ENCODE measurements at places on chromosomes 6 and 20. TPM values are rescaled to one million over a fixed set of nuclear protein-coding genes. Genes with fewer than 3 reads are reported as not detected.

Gene DEFB129
- not detected for total RNA-seq

Gene PRKN
- total RNA-seq: not detected

Gene RAET1L
- total RNA-seq: not detected

Gene CLPSL1
- total RNA-seq: not detected

Gene DEFB128
- not detected for total RNA-seq

Gene PAK5
- total RNA-seq: not detected

Gene MACROD2
- not detected for total RNA-seq

Gene TNFAIP3
- 29.6 TPM for total RNA-seq

Gene VGLL2
- not detected for total RNA-seq

Gene PDCD2
- 77.1 TPM for total RNA-seq

Gene LBP
- not detected for total RNA-seq

Gene ADGRG6
- total RNA-seq: 1.6 TPM

Gene HLA-DQA1
- total RNA-seq: 3.4 TPM

Gene DLL1
- total RNA-seq: 12.3 TPM

DNA sequence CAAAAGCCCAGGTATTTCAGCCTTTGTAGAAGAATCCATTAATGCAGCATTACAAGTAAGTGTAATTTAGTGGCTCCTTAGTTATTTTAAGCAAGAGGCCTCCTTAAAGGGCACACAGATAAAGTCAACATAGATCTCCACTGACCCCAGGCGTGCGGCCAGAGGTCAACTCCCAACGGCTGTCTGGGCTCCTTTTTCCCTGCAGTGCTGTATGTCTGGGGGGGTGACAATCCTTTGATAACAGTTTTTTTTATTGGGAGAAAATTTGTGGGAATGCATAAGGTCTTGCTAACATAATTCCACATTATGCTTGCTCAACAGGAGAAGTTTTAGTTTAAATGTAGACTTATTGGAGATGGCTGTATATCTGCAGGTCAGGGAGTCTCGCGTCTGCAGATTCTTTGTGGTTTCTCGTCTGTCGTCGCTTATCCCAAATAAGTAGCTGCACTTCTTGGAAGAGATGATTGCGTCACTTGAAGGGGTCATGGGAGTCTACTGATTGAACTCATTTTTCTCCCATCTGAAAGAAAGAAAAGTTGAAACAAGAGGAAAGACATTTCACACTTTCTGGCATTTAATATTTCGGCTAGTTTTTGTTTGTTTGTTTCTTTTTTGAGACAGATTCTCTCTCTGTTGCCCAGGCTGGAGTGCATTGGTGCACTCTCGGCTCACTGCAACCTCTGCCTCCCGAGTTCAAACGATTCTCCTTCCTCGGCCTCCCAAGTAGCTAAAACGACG lies 151.7 kb upstream of the AKAP12 start:
- no peak for DNase-seq

GRCh38 chr6:16630026-16630643 lies 131.1 kb downstream of the ATXN1 start:
- no peak for DNase-seq

GRCh38 chr6:85127168-85127498 lies 322.8 kb upstream of the NT5E start:
- no peak for DNase-seq

GRCh38 chr6:133206942-133207341 lies 34.2 kb upstream of the EYA4 start:
- no peak for DNase-seq

DNA sequence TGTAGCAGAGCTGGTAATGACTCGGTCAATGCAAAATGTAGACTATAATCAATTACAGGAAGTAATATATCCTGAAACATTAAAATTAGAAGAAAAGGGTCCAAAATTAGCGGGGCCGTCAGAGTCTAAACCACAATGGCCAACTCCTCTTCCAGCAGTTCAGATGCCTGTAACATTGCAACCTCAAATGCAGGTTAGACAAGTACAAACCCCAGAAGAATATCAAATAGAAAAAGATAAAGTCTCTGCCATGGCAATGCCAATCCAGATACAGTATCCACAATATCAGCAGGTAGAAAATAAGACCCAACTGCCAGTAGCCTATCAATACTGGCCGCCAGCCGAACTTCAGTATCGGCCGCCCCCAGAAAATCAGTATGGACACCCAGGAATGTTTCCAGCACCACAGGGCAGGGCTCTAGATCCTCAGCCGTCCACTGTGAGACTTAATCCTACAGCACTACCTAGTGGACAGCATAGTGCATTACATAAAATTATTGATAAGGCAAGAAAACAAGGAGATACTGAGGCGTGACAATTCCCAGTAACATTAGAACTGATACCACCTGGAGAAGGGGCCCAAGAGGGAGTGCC lies 158.4 kb downstream of the GPX5 start:
- DNase-seq: peak; percentile 35

GRCh38 chr6:71388856-71389527 lies 100.4 kb downstream of the OGFRL1 start:
- no peak for DNase-seq

- DNase-seq: no peak
These were observed 308.2 kb downstream of the FARS2 start for GRCh38 chr6:5569491-5569890.

- no peak for DNase-seq
These were observed 715.8 kb upstream of the HS3ST5 start for GRCh38 chr6:115058414-115059211.

GRCh38 chr6:3770023-3770720 lies 18.7 kb upstream of the PXDC1 start:
- no peak for DNase-seq

GRCh38 chr6:150723857-150724256 lies 124.2 kb downstream of the PLEKHG1 start:
- DNase-seq: no peak

GRCh38 chr20:23244156-23244915 lies 106.3 kb upstream of the NXT1 start:
- no peak for DNase-seq

DNA sequence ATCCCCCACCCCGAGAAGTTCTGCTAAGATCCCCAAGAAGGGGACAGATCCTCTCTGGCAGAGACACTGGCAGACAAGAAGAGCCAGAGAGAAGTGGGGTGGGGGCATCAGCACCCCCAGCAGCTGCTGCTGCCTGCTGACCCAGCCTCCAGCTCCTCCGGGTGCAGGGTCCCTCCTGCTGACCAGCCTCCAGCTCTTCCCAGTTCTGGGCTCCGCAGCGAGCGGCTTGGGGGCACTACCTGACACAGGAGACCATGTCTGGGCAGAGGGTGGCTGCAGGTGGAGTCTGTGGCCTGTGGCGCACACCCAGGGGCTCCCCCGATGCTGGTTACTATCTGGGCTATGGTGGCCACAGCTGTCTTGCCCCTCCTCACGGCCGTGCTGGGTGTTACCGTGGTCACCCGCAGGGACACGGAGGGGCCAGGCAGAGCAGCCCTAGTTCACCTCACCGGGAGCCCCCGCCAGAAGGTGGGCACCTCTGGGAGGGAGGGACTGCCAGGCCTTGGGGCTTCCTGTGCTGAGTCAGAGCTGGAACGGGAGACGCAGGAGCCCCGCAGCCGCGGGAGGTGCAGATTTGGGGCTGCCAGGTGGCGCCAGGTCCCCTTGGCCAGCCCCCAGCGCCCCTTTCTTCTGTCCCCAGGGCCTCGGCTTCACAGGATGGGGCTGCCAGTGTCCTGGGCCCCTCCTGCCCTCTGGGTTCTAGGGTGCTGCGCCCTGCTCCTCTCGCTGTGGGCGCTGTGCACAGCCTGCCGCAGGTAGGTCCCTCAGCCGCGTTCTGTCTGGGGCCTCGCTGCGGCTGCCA lies 630 bp downstream of the LIME1 start:
- peak; percentile 76 for DNase-seq

GRCh38 chr20:10733122-10733521 lies 59.3 kb upstream of the JAG1 start:
- no peak for DNase-seq

- no peak for DNase-seq
These were observed 859.0 kb downstream of the QKI start for GRCh38 chr6:164273491-164273890.

DNA sequence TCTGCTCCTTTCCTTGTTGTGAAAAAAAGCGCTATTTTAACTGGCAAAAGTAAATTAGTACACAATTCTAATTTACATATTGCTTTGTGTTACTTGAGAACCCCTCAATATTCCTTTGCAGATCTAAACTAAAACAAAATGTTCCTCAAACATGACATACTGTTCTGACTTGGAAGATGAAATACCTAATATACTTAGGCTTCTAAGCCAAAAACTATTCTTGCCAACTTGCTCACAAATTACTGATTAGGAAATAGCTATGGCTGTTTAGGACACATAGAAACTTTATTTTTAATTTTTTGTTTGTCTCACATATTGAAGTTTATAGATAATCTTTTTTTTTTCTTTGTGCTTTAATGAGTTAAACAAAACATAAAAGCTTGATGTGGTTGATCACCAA lies 542.2 kb downstream of the GRIK2 start:
- DNase-seq: no peak

GRCh38 chr6:2222275-2222842 lies 23.0 kb downstream of the GMDS start:
- DNase-seq: no peak

DNA sequence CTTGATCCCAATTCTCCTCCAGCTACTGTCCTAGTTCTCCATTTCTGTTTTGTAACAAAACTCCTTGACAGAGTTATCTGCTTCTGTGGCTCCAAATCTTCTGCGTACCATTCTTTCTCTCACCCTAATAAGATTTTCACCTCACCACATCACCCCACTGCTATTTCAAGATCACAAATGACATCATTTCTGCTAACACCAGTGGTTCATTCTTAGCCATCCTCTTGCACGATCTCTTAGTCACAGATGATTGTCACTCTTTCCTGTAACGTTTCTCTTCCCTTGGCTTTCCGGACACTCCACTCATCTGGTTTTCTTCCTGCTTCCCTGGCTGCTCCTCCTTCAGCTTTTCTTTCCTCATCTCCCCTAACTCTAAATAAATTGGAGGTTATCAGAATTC lies 56.8 kb upstream of the FABP7 start:
- no peak for DNase-seq

GRCh38 chr6:158813032-158813431 lies 6.1 kb downstream of the EZR start:
- peak; percentile 53 for DNase-seq

GRCh38 chr6:113695516-113695915 lies 161.6 kb upstream of the MARCKS start:
- DNase-seq: no peak

GRCh38 chr6:111916747-111917146 lies 43.5 kb upstream of the FYN start:
- no peak for DNase-seq

GRCh38 chr6:44388135-44388487 lies 605 bp downstream of the CDC5L start:
- DNase-seq: peak; percentile 42

DNA sequence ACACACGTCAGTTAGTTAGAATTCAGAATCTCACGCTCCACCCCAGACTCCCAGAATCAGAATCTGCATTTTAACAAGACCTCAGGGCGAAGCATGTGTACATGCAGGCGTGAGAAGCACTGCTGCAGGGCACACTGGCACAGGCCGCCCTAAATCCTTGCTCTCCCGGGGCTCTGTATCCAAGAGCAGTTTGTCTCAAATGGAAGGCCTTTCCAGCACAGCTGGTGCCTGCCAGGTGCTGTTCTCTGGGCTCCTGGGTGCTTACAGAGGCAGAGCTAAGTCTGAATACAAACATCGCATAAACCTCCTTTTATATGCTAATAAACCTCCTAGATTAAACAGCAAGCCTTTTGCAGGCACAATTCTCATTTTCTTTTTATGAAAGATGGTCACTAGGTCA lies 119.1 kb upstream of the CD93 start:
- DNase-seq: no peak

GRCh38 chr20:48090314-48090713 lies 305.0 kb upstream of the SULF2 start:
- no peak for DNase-seq

DNA sequence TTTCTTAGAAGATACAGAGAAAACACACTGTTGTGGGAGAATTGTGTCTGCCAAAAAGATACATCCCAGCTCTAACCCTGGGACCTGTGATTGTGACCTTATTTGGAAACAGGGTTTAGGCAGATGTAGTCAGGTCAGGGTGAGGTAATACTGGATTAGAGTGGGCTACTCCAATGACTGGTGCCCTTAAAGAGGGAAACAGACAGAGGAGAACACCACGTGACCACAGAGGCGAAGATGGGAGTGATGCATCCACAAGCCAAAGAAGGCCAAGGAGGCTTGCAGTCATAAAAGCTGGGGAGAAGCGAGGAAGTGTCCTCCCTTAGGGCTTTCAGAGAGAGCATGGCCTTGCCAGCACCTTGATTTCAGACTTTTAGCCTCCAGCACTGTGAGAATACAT lies 35.6 kb downstream of the SLC52A3 start:
- DNase-seq: no peak
